ENCODE measurements at places on chromosomes 1 and 21. TPM values are rescaled to one million over a fixed set of nuclear protein-coding genes. Genes with fewer than 3 reads are reported as not detected.

Gene SPATA45
- total RNA-seq: not detected

Gene GABPB2
- 8.4 TPM for total RNA-seq

Gene COL11A1
- not detected for total RNA-seq

Gene UBXN11
- total RNA-seq: 9.5 TPM

Gene FAM163A
- total RNA-seq: 0.65 TPM

Gene UBE4B
- 66.4 TPM for total RNA-seq

Gene OPRD1
- not detected for total RNA-seq

Gene COL8A2
- 1.0 TPM for total RNA-seq

Gene KCNQ4
- 2.8 TPM for total RNA-seq

Gene FBLIM1
- total RNA-seq: 97.6 TPM

Gene HSPA6
- total RNA-seq: 1.1 TPM

Gene ENAH
- 80.0 TPM for total RNA-seq

Gene SIK1
- 4.6 TPM for total RNA-seq

Gene FAM76A
- total RNA-seq: 10.6 TPM

Gene BRDT
- total RNA-seq: not detected

Gene AMPD1
- total RNA-seq: not detected

Gene ODF2L
- total RNA-seq: 5.1 TPM

Gene OR6N1
- total RNA-seq: not detected

Gene TGFBR3
- total RNA-seq: 36.3 TPM

Gene THEM5
- not detected for total RNA-seq

Gene PANK4
- 46.4 TPM for total RNA-seq

Gene RGS7
- total RNA-seq: not detected

Gene MAPKAPK2
- total RNA-seq: 214 TPM

Gene HAPLN2
- 1.4 TPM for total RNA-seq

Gene ATP6V1G3
- total RNA-seq: not detected

Gene CHI3L1
- total RNA-seq: 0.46 TPM

Gene RIPK4
- total RNA-seq: 0.08 TPM

Gene NDUFS5
- total RNA-seq: 776 TPM

Gene TLR5
- total RNA-seq: 3.1 TPM

Gene CTTNBP2NL
- 12.5 TPM for total RNA-seq

Gene FAM43B
- 4.5 TPM for total RNA-seq

Gene DENND2C
- 2.6 TPM for total RNA-seq

Gene HP1BP3
- total RNA-seq: 110 TPM

Gene WDR77
- total RNA-seq: 27.5 TPM

Gene PRAMEF1
- total RNA-seq: not detected

Gene RGSL1
- not detected for total RNA-seq

Gene WLS
- 97.2 TPM for total RNA-seq

Gene RHBDL2
- 0.14 TPM for total RNA-seq

Gene S100A5
- not detected for total RNA-seq

Gene SPRR2B
- total RNA-seq: not detected

Gene NHLH1
- total RNA-seq: not detected

Gene CYP4Z1
- 0.97 TPM for total RNA-seq

Gene AKR7A2
- total RNA-seq: 45.2 TPM

Gene RGS13
- total RNA-seq: not detected

Gene C8A
- total RNA-seq: not detected

Gene ST6GALNAC5
- total RNA-seq: 0.46 TPM

Gene CXADR
- 25.5 TPM for total RNA-seq

Gene FHAD1
- total RNA-seq: not detected

Data from Right ventricle myocardium inferior (tissue), 1 donor.